ENCODE measurements at places on chromosomes 6 and 20. TPM values are rescaled to one million over a fixed set of nuclear protein-coding genes. Genes with fewer than 3 reads are reported as not detected.

The CST4 gene
- not detected for total RNA-seq

DNA sequence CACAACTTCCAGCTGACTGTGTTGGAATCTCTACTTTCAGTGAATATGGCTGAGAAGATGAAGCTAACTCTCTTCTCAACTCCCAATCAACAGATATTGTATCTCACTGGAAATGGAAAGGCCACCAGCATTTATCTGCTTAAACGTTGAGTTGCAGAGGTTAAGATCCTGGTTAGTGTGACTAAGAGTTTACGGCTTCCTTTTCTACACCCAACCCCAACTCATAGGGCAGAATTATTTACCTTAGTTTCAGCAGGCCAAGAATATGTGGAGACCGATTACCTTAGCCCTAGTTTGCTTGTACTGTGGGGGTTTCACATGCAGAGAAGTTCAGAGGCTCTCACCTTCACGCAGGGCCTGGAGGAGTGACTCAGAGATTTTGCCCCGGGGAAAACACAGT, 1026.6 kb downstream of the EYS start:
- no peak overlapping the region for H3K4me3 ChIP-seq
- H3K4me1 ChIP-seq: no peaks in the 10 kb centered on the region
- DNase-seq: no peak
- H3K27me3 ChIP-seq: no peaks in the 10 kb centered on the region
- H3K36me3 ChIP-seq: no peaks in the 10 kb centered on the region
- no peak overlapping the region for H3K27ac ChIP-seq

- H3K27ac ChIP-seq: no peak overlapping the region
- no peaks in the 10 kb centered on the region for H3K27me3 ChIP-seq
- H3K4me1 ChIP-seq: no peaks in the 10 kb centered on the region
- no peak overlapping the region for H3K4me3 ChIP-seq
- no peaks in the 10 kb centered on the region for H3K36me3 ChIP-seq
Measured at GRCh38 chr20:48556956-48557355, 270.8 kb downstream of the PREX1 start.

DNA sequence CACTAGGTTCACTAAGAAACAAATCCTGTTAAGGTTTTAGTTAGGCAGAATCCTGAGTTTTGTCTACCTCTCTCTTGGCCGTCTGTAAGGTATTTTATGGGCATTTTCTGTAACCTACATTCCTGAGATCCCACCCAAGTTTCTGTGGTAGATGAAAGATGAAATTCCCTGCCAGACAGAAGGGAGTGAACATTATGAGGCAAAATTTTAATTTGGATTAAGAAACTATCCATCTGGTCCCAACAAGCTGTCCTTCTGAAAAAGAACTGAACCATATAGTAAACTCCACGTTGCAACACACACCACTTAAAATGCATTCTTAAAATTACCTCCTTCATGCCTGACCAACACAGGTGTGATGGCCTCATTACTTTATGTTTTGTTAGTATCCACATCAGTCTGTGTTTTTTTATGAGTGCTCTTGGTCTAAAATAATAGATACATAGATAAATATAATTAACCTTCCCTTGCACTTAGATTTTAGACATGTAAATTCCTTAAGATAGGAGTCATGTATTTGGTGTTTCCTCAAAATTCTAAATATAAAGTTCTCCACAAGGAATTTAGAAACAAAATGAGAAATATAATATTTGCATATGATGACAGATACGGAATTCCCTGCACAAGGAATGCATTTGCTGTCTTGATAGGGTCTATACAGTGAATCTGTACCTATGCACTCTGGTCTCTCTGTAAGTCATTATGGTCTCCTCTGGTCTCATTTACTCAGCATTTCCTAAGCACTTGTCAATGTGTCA, 86.5 kb downstream of the CHD6 start:
- H3K27me3 ChIP-seq: no peaks in the 10 kb centered on the region
- H3K4me3 ChIP-seq: no peak overlapping the region
- no peak overlapping the region for H3K27ac ChIP-seq
- peaks cover 48% of the 10 kb centered on the region for H3K4me1 ChIP-seq
